Left forelimb (tissue), 1 donor: ENCODE measurements at places on chromosomes 4 and X.

- no peak for DNase-seq
Observed at GRCh38 chr4:104719539-104720230, 225.0 kb upstream of the CXXC4 start.

GRCh38 chrX:86171366-86171765 is 23.1 kb downstream of the DACH2 start:
- DNase-seq = no peak

GRCh38 chr4:38266616-38267015 is 306.4 kb downstream of the PTTG2 start:
- no peak for DNase-seq

DNA sequence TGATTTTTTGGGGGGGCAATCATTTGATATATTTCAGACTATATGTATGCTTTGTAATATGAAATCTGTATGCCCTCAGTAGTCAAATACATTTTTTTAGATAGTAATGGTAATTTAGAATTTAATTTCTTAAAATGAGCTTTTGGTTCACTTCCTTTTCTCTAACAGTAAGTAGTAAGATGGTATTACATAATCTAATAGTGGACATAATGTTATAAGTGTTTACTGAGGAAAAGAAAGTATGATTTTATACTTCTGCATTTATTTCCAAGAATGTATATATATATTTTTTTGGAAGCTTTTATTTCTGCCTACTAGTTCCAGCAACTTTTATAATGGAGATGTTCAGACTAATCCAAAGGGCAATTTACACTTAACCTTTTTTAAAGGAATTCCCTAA is 1450.7 kb upstream of the TENM3 start:
- DNase-seq = no peak

DNA sequence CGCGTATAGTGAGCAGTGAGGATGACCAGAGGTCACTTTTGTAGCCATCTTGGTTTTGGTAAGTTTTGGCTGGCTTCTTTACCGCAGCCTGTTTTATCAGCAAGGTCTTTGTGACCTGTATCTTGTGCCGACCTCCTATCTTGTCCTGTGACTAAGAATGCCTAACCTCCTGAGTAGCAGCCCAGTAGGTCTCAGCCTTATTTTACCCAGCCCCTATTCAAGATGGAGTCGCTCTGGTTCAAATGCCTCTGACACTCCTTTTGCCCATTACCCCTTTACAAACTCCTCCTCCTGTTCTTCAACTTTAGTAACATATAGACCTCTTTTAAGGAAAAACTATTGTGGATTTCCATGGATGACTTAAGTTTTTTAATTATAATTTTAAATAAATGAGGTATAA is 2.6 kb upstream of the INTU start:
- no peak for DNase-seq

- DNase-seq = no peak
Observed at GRCh38 chr4:14915018-14915417, 87.3 kb upstream of the CPEB2 start.

GRCh38 chr4:173138624-173139023 is 30.0 kb upstream of the GALNT7 start:
- DNase-seq = no peak
